ENCODE measurements at places on chromosomes 11 and 22.

GRCh38 chr11:12827929-12828812, 153.9 kb downstream of the TEAD1 start:
- DNase-seq = no peak

DNA sequence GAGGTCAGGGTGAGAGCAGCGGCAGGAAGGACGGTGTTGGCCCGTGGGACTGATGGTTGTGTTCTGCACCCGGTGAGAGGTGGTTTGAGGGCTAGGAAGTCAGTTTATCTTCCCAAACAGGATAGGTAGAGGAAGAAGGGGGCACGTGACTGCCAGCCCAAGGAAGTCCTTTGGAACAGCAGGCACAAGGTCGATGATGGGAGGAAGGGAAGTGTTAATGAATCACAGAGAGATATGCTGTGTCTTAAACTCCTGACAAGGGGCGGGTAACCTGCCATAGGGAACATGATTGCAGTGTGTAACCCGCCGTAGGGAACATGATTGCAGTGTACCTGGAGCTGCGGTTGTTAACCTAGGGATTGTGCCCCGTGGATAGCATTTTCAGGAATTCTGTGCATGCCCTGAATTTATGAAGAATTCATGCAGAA, 49.0 kb downstream of the PRR5L start:
- no peak for DNase-seq

DNA sequence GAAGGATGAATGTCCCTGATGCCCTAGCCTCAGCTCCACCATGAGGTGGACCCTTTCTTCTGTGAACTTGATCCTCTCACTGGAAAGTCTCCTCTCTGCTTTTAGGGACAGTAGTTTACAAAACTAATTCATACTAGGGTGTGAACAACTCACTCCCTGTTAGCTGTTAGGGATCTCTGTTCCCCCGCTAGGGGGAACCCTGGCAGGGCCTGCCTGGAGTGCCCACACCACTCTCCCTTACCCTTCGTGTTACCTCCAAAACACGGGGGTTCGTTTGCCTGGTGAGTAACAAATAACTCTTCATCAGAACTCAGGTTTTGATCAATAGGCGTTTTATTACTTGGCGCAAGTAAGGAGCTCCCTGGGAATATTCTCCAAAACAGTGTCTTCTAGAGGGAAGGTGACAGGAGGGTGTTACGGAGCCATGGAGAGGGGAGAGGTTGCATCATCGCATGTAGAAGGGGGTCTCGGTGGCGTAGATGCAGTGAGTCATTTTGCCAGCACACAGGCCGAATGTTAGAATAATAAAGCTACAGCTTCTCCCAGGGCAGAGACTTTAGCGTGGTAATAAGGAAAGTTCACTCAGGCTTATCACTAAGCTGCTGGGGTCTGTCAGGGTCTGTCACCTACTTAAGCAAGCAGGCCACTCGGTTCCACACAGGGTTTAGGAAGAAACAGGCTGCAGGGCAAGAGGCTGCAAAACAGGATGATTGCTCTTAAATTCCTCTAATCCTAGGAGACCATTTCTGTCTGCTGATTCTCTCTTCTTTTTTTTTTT, 45.8 kb downstream of the C11orf96 start:
- no peak for DNase-seq

- no peak for DNase-seq
Observed at GRCh38 chr11:102186551-102187191, 76.4 kb downstream of the YAP1 start.

DNA sequence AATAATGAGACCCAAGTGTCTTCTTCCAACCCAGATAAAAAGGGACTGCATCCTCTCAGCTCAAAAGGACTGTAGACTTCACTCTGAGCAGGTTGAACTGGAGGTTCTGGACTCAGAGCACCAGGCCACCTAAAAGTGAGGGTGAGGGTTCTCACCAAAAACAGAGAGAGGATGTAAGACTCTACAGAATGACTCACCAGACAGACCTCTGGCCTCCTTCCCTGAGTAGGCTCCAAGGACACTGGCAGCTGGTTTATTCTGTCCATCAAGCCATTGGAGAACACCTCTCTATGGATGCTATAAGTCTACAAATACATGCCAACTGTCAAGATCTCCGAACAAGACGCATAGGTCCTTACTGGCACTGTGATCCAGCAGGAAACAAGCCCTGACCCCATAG, 27.2 kb downstream of the FEZ1 start:
- no peak for DNase-seq

DNA sequence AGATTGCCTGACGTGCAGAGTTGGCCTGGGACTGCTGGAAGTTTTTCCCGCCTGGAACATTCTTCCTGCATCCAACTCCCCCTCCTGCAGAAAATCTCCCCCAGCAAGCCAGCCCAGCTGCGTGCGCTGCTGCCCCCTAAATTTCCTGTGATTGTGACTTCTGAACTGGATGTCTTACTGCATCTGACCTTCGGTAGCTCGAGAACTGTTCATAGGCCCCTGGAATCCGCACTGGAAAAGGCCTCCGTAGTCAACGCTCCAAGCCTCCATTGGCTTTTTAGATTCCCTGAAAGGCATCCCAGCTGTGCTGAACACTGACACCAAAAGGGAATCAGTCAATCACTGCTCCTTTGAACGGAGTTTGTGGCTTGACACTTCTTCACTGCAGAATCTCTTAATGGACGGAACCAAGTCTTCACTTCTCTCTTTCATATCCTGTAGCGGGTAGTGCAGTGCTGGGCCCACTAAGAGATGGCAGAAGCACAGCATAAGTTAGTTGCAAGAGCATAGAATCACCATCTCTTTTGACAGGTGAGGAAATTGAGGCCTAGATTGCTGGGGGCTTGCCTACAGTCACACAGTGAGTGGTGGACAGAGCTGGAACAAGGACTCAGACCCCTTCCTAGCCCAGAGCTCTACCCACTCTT, 14.2 kb upstream of the RASD2 start:
- no peak for DNase-seq

- DNase-seq = no peak
Observed at GRCh38 chr11:96049426-96049825, 125.5 kb upstream of the MTMR2 start.

GRCh38 chr11:130582981-130583380, 134.5 kb downstream of the ADAMTS15 start:
- no peak for DNase-seq

DNA sequence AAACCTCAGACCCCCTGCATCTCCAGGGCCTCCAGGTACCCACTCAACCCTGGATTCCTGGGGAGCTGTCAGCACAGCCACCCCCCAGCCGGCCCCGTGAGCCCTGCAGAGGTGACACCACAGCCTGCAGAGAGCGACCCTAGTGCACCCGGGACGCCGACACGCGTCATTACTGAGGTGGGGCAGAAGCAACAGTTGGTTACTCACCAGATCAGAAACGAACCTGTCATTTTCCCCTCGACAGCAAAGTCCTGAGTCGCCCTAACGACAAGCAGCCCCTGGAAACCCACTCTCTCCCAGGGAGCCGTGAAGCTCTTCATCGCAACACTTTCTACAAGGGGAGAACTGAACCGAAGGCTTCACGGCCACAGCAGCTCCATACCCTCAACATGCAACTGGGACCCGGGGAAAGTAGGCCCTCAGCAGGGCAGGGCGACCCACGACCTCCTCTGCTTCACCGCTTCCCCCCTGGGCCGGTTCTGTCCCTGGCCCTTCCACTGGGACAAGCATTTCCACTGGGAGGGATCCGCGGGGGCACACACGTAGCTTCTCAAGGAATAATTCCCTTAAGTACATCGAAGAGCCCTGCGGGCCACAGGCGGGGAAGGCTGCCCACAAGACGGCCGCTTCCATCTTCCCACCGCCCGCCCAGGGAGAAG, 1.6 kb downstream of the BRD1 start:
- DNase-seq = peak; percentile 27

- no peak for DNase-seq
Observed at GRCh38 chr11:6541356-6541755, 44.3 kb downstream of the DNHD1 start.

DNA sequence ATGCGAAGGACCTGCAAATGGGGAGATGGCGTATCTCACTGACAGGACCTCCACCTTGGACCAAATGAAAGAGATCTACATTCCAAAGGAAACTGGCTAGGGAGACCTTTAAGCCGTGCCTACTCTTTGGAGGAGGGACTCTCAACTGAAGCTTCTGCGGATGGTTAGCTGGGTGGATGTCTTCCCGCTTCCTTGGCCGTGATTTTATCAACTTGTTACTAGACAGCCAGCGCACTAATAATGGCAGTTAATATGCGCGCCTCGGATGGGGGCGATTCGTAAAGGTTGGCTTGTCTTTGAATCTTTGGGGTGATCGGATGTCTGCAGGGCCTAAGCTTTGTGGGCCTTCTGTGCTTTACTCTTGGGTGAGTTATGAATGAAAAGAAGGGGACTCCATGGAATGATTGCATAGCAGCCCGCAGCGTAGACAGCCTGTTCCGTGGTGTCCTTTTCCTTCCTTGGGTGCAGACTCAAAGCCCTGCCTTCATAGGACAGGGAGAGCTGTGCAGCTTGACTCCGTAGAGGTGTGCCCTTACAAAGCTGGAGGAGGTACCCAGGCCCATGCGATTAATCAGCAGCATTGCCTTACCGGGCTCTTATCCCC, 1.5 kb downstream of the ZNRF3 start:
- no peak for DNase-seq

DNA sequence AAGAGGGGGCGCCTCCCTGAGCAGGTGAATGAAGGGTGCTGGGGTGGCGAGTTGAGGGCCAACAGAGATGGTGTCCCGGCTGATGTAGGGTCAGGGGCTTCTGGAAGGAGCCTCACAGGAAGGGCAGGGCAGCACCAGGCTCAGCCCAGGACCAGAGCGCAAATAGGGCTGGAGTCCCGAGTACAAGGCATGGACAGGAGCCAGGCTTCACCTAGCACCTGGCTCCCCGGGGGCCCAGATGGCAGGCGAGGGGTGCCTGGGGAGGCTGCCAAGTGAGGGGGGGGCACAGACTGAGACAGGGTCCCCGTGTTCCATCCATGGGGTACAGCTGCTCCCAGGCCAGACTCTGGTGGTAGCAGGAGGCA, 105.8 kb downstream of the KCNQ1 start:
- no peak for DNase-seq

GRCh38 chr11:76152741-76153570, 53.3 kb downstream of the WNT11 start:
- no peak for DNase-seq

DNA sequence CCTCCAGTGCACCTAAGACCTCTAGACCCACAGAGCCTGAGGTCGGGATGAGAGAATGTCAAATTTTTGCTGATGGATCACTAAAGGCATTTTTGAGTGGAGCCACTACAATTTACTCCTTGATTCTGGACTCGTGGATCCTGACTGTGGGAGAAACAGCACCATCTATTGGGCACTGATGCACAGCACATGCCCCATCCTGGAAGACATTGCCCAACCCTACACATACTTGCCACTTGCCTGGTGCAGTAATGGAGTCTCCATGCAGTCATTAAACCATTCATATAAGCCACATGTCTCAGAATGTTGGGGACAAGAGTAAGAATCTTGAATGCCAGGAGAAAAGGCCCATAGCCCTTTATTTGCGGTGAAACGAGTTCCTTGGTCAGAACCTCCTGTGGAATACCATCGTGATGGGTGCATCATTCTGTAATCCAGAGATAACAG, 103.9 kb downstream of the GGTLC2 start:
- no peak for DNase-seq

- no peak for DNase-seq
Observed at GRCh38 chr11:19537803-19538453, 174.7 kb upstream of the NAV2 start.

- DNase-seq = no peak
Observed at GRCh38 chr11:132245403-132246385, 875.3 kb downstream of the NTM start.

DNA sequence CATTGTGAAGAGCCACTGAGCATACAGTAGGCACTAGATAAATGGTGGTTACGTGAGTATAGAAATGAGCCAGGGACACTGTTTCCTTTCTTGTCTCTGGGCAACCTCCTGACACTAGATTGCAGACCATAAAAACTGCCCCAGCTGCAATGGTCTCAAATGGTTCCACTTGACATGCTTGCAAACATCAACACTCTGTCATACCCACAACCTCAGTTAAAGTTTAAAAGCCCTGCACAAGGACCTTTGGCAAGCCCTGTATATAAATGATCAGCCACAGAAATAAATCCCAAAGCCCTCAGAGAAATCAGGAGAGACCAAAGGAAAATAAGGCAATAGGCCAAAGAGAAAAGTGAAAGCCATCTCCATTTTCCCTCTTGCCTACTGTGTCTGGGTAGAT, 20.7 kb downstream of the PLEKHA7 start:
- DNase-seq = no peak

DNA sequence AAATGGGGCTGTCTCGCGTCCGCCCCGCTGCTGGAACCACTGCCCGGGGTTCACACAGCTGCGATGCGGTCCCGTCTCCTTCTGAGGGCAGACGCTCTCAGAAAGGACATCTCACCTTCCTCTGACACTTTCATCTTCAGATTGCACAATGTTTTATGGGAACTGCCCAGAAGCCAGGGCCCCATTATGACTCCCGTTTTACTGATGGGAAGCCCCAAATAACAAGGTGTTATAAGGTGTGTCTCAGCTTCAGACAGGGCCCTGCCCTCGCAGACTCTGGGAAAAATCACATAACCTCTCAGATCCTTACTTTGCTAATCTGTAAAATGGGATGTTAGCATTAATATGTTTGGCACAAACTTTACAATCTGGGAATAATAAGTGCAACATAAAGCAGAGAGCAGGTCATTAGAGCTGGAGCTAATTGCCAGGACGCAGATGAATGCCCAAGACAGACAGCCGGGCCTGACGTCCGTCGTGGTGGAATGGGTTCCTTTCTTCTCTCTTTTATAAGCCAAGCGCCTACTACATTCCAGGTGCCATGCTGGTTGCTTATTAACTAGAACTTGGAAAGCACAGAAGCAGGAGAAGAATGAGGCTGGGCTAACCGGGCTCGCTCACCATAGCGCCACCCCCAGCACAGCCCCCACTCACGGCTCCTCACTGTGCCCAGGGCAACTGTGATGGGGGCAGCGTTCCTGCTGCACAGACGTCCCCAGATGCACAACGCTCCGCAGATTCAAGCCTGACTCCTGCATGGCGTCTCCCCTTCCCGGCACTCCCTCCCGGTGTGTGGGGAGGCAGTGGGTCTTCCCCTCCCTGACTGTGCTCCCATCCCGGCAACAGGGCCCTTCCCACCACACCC, 43.8 kb downstream of the TRMU start:
- DNase-seq = no peak

All from stimulated activated CD8-positive, alpha-beta memory T cell treated with anti-CD3 and anti-CD28 coated beads, Interleukin-4, amount 100 ng/mL, for 4 hours (primary cell).